MV-4-11 (cell line): ENCODE measurements at places on chromosomes 13 and 19.
A peak's percentile ranks its signal among the peaks of the same experiment; 100 is the strongest.

DNA sequence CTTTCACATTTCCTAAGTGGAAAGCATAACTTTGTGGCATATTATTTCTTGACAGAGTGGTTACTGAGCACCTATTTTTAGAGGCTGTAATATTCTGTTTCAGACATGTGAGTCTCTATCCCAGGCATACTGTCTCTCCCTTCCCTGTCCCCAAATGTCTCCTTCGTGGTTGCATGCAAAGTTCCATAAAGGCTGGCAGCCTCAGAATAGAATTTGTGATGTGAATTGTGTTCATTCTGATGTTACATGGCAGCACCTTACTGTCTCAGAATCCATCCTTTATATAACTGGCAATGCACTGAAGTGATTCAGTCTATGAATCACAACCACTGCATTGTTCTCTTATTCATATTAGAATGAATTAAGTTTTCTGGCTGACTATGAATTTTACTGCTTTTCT, 89.0 kb upstream of the SLC7A1 start:
- no peak for DNase-seq

DNA sequence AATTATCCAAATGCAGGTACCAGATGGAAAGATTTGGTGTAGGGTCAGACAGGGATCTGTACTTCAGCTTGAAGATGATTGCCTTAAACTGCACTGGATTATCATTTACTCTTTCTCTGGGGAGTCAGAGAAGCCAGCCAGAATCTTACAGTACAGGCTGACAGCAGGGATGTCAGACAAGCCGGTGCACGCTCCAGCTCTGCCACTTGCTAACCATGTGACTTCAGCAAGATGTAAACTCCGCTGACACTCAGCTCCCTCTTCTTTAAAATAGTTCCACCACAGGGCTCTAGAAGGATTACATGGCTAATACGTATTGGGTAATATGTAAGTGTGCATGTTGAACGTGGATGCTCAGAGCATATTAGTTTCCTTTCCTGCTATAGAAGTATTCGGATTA, 251.4 kb upstream of the MAB21L1 start:
- peak; percentile 87 for DNase-seq

DNA sequence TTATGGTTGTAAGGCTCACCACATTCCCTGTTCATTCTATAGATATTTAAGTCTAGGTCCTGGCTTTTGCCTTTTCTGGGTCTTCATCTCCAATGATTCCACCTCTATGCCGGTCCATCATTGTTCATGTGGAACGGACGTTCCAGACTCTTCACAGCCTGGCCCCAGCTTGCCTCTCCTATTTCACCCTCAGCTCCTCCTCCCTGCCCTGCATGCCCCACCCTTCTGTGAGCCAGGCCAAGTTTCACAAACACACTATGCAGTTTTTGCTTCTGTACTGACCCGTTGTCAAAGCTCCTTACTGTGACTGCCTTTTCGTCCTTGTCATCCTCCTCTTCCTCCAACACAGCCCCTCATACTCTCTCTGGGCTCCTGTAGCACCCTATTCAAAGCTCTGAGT, 31.3 kb downstream of the TEX26 start:
- DNase-seq = no peak

- no peak for DNase-seq
These were observed 32.6 kb upstream of the MEDAG start for GRCh38 chr13:30873499-30873898.

DNA sequence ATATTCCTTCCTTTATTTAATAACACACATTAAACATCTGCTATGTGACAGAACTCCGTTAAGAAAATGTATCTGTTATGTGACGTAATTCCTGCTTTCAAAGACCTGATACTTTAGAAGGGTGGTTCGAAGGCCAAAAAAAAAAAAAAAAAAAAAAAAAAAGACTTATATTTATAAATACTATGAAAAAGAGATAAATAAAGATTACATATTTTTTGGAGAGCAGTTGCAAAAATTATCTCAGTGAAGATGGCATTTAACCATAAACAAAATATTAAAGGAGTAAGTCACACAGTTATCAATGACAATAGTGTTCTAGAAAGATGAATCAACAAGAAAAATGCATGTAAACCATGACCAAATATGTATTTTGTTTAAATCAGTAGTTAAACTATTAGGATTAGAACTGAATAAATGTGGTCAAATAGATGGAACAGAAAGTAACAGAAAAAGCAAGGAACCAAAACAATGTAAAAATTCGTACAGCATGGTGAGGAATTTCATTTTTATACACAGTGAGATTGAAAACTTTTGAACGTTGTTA, 612.3 kb upstream of the SLITRK5 start:
- DNase-seq = no peak
